LoVo (cell line): ENCODE measurements at places on chromosomes 3 and 15.

DNA sequence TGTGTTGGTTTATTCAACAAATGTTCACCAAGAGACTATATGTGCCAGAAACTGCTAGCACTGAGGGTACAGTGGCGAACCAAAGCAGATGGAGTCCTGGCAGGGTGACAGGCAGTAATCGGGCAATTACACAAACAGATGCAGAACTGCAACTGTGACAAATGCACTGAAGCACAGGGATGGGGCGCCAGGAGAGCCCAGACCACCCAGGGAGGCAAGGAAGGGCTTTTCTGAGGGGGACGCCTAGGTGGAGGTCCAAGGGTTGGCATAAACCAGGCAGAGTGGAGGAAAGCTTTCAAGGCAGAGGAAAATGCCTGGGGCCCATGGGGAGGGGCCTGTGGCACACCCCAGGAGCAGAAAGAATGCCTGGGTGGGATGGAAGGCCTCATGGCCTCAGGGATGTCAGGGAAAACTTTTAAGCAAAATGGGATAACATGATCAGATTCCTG lies 5.5 kb downstream of the DIS3L start:
- DNase-seq = no peak

DNA sequence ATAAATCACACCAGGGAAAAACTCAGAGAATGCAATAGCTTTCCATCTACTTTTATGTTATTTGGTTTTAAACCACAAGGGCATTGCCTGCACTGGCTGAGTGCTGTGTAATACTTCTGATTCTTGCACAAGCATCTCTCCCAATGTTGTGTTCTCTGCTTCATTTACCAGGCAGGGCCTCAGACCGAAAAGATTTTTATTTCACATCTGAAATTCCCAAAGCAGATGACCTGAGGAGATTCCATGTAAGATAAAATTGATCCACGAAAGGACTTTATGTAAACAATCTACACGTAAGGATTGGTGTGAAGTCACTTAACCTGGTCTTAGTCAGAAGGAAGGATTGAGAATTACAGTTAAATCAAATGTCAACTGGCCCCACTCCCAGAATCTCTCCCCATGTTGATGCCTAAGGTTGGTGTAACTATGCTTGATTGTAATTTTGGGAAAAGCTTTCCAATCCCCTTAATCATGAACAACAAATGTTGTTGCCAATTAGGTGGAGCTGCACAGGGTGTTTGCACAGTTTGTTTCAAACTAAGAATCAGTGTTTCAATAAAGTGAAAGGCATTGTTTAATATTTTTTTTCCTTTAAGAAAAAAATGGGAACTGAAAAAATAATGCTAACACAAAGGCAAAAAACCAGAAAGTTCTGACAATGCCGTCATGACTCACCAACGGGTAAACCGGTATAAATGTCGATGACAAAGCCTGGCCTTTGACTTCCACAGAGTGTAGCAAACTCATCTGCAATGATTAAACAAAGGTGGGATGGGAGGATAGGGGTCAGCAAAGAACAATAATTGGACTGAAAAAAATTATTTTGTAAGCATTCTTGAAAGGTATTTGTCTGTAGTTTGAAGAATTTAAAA lies 128.6 kb downstream of the DUT start:
- no peak for DNase-seq

DNA sequence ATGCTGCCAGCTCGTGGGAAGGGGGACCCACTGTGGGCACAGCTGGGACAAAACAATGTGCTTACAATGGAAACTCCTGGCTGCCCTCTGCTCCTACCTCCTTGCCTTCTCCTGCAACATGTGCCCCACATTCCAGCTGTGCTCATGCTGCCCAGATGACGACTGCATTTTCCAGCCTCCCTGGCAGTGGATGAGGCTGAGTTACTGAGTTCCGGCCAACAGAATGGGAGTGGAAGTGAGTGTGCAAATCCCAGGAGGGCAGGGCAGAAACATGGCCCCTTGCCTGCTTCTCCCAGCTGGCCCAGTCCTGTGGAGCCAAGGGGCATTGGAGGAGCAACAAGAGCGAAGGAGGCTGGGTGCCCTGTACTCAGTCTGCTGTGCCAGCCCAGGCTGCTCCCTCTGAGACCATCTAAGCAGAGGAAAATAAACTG lies 17.1 kb downstream of the KLF15 start:
- DNase-seq = no peak

GRCh38 chr3:2904054-2904453 lies 206.1 kb downstream of the IL5RA start:
- DNase-seq = no peak

DNA sequence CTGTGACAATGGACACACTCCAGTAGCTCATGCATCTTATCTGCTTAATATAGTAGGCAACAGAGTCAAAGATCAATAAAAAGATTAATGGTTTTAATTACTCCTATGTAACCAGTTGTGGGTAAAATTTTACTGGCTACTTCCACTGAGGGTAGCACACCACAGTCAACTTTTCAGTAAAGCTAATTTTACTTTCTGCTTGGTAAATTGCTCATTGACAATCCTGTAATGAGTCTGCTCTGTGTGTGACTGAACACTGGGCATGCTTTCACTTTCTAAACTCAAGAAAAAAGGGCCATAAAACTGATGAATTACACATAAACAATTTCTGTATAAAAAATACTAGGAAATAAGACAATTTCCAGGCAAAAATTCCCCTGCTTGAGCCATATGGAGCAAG lies 838.3 kb downstream of the VGLL3 start:
- DNase-seq = no peak

DNA sequence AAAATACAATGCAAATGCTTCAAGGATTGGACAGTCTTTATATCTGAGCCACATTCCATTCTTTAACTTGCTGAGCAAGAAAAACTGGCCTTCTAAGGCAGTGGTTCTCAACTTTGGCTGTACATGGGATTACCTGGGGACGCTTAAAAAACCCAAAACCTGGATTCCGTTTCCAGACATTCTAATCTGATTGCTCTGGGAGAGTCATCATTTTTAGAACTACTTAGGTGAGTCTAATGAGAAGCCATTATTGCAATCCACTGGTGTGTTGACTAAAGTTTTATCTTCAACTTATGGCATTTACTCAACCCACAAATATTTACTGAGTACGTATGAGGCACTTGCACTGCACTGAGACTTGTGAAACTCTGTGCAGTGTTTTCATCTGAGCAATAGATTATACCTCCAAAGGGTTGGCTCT lies 195.7 kb upstream of the ATP11B start:
- DNase-seq = no peak

- DNase-seq = no peak
Observed at GRCh38 chr3:28699283-28699682, 350.7 kb upstream of the AZI2 start.

- DNase-seq = no peak
Observed at GRCh38 chr15:77475898-77476297, 55.2 kb downstream of the HMG20A start.

GRCh38 chr15:82952158-82953081 lies at the start of gene HOMER2:
HOMER2 (minus strand) TSS chr15:82952720; CDS start chr15:82952535, 185 bp downstream.
- DNase-seq = no peak

- DNase-seq = no peak
Observed at GRCh38 chr3:8665407-8665896, 20.9 kb upstream of the SSUH2 start.

DNA sequence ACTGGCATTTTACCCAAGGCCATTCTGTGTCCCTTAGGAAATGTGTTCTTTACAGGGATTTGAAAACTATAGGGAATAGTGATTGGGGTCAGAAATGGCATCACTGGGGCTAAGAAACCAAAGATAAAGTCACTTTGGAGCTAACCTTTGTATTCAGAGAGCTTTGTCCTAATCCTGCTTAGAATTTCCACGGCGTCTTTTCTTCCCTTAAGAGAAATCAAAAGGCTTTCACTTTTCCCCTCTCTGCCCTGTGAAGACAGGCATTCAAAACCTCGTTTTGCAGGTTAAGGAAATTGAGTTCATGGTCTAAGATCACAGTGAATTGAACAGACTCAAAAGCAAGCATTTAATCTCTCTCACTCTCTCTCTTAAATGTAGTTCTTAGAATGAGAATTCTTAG lies 182.5 kb downstream of the VGLL4 start:
- DNase-seq = no peak

- no peak for DNase-seq
Observed at GRCh38 chr3:31010491-31010890, 116.0 kb upstream of the GADL1 start.

GRCh38 chr3:11581237-11582190 lies 62.2 kb downstream of the VGLL4 start:
- DNase-seq = no peak

DNA sequence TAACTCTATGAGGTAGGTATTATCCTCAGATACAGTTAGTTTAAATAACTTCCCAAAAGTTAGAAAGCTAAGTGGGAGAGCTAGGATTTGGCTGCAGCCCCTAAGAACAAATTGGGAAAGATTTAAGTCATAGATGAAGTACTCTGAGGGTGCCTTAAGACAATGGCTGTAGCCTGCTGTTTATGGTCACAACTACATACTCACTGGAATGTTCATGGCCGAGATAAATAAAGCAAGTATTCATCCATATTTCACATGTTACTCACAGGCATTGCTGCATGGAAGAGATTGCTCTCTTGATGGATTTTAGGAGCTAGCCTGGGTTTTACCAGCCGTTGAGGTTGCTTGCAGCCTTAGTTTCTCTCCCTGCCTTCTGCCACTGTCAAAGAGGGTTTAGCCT lies 145.0 kb downstream of the CMSS1 start:
- no peak for DNase-seq

GRCh38 chr3:69252631-69253030 lies 130.2 kb upstream of the LMOD3 start:
- no peak for DNase-seq

DNA sequence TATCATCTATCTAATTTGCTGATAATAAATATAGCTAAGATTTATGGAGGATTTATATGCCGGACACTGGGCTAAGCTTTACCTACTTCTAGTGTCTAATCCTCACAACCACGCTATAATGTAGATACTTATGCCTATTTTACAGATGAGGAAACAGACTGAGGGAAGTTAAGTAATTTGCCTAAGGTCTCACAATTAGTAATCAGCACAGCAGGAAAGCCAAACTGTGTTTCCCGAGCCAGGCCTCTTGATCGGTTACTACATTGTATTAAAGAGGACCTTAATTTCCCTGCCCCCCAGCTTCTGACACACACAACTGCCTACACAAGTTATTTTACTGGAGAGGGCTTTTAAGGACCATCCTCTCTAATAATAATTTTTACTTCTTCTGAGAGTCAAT lies 40.9 kb downstream of the ONECUT1 start:
- DNase-seq = no peak

DNA sequence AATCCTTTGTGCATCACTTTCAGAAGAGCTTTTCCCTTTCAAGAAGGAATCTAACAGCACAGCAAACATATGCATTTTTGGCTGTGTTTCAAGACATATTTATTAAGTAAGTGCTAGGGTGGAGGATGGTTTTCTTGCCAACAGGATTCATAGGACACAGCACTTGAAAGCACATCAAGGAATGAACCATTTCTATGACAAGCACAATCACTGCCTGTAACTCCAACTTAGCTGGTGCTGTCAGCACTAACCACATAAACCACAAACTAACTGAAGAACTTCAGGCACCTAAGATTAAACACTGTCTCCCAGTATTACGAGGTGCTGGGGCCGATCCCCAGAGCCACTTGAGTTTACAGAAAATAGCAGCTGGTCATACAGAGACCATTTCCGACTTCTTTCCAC lies 35.4 kb upstream of the SPRED1 start:
- peak; percentile 50 for DNase-seq

- no peak for DNase-seq
Observed at GRCh38 chr3:104359546-104359945, 1007.2 kb upstream of the ALCAM start.

DNA sequence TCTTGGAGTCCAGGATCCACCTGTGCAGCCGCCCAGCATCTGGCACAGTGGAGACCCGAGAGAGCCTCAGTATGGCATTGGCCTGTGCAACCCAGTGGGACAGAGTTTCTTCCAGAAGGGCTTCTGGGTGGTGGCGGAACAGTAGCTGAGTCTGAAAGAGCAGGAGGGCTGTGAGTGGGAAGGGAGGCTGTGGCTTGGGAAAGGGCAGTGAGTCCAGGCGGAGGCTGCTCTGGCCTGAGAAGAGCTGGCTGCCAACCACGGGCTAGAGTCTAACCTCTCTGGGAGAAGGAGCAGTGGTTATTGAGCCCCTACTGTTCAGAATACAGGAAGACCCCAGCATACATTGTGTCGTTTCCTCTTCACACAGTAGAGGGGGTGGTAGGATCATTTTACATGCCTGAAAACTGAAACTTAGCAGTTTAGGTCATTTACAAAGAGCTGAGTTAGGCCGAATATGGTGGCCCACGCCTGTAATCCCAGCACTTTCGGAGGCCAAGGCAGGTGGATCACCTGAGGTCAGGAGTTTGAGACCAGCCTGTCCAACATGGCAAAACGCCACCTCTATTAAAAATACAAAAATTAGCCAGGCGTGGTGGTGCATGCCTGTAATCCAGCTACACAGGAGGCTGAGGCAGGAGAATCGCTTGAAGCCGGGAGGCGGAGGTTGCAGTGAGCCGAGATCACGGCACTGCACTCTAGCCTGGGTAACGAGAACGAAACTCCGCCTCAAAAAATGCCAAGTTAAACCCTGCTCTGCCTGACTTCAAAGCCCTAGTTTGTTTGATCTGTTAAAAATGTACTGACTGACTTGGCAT lies 3.2 kb downstream of the AEN start:
- no peak for DNase-seq

- DNase-seq = peak; percentile 78
Observed at GRCh38 chr15:31488437-31489204, 162.0 kb downstream of the KLF13 start.

DNA sequence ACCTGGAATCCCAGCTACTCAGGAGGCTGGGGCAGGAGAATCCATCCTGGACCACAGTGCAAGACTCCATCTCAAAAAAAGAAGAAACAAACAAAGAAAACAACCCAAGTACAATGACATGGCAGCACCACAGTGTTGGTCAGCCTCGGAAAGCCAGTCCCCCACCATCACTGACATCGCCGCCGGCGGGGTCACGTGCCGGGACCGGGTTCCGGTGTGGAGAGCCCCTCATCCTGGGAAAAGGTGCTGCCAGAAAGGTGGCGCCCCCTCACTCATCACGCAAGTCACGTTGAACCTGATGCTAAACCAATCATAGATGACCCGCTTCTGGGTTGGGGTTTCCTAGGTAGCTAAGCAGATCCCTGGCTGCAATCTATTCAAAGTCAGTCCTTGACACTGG lies 17.8 kb downstream of the QRICH1 start:
- DNase-seq = no peak

GRCh38 chr3:182692021-182692420 lies 101.3 kb upstream of the ATP11B start:
- DNase-seq = no peak

DNA sequence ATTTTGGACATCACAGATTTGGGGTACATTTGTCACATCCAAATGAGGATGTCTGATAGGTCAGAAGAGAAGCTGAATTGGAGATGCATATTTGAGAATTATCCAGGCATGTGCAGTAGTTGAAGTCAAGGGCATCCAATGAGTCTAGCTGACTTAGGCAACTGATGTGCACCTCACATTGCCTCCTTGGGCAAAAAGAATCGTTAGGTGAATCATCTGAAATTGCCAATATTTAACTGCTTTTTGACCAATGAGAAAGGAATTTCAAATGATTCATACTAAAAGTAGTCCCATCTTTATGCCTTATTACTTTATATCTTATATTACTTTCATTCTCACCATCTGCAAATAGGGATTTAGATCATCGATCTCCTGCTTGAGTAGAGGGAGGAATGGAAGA lies 117.7 kb downstream of the CD47 start:
- no peak for DNase-seq
